ENCODE measurements at places on chromosomes 5 and 9. TPM values are rescaled to one million over a fixed set of nuclear protein-coding genes. Genes with fewer than 3 reads are reported as not detected.

RELL2 gene
- polyA plus RNA-seq: 0.53 TPM

LECT2 gene
- not detected for polyA plus RNA-seq

GALNT12 gene
- 3.6 TPM for polyA plus RNA-seq

TRIM23 gene
- 15.7 TPM for polyA plus RNA-seq

PDLIM7 gene
- polyA plus RNA-seq: 152 TPM

POLR1E gene
- polyA plus RNA-seq: 25.3 TPM

MAMDC2 gene
- 11.8 TPM for polyA plus RNA-seq

KLF9 gene
- 2.0 TPM for polyA plus RNA-seq

TMEFF1 gene
- polyA plus RNA-seq: 1.5 TPM

FCN2 gene
- 0.18 TPM for polyA plus RNA-seq

DRD1 gene
- polyA plus RNA-seq: not detected

ZNF300 gene
- polyA plus RNA-seq: 10.3 TPM

PCDHGA5 gene
- polyA plus RNA-seq: 2.3 TPM

MCC gene
- polyA plus RNA-seq: 18.4 TPM

CNTNAP3 gene
- polyA plus RNA-seq: 1.4 TPM

FKTN gene
- 14.4 TPM for polyA plus RNA-seq

EFNA5 gene
- polyA plus RNA-seq: 2.2 TPM

TNFAIP8 gene
- 10.8 TPM for polyA plus RNA-seq

DND1 gene
- not detected for polyA plus RNA-seq

IL33 gene
- 23.5 TPM for polyA plus RNA-seq

LCN10 gene
- polyA plus RNA-seq: 5.2 TPM
